CD4-positive, alpha-beta T cell treated with Interleukin-2 at 100 ng/mL for 4 hours (primary cell): ENCODE measurements at places on chromosomes 6 and 20.

DNA sequence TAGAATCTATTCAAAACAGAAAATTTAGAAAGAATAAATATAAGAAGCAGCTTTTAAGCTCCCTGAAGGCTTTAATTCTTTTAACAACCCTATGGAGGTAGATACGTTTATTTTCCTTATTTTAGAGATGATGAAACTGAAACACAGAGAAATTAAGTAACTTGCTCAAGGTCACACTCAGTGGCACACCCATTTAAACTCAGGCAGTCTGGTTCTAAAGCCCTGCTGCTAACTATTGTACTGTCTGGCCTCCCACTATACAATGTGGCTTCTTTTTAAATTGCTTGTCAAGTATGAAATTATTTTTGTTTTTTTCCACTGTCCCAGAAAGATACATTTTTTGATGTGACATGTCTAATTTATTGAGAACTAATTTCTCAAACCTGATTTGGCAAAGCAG lies 55.7 kb downstream of the FAM217A start:
- DNase-seq, result no peak

GRCh38 chr6:170151321-170151771 lies 139.5 kb downstream of the DLL1 start:
- DNase-seq, result no peak

GRCh38 chr6:109867009-109867969 lies 110.8 kb upstream of the GPR6 start:
- no peak for DNase-seq

GRCh38 chr6:132614554-132614953 lies 9.5 kb downstream of the TAAR2 start:
- no peak for DNase-seq

DNA sequence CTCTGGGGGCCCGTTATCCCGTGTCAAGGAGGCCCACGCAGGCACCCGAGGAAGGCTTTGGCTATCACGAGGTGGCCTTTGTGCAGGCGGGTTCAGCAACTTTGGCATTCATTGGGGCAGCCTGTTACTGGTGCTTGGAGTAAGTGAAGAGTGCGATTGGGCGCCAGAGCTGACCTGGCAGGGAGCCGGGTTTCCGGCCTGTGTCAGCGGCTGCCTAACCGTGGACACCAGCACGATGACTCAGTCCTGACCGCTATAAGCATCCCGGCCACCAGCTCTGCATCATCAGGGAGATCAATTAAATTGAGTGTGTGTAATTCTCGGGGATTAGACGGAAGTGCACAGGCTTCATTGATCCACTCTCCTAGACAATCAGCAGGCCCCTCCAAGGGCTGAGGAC lies 45.9 kb downstream of the CDH4 start:
- no peak for DNase-seq

DNA sequence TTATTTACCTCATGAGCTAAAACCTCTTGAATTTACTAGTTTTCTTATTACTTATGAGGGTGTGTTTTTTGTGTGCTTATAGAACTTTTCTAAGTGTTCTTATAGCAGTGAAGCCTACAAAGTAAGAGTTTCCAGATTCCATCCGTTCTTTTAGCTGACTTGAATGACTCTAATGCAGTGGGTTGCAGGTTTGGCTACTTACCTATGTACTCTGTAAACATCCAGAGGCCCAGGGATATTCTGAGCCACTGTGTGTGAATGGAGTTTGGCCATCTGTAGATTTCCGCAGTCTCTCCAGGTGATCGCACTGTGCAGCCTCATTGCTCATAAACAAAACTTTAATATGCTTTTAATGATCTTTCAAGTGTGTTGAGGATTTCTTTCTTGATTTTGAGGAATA lies 157.8 kb downstream of the MYO6 start:
- DNase-seq, result no peak

DNA sequence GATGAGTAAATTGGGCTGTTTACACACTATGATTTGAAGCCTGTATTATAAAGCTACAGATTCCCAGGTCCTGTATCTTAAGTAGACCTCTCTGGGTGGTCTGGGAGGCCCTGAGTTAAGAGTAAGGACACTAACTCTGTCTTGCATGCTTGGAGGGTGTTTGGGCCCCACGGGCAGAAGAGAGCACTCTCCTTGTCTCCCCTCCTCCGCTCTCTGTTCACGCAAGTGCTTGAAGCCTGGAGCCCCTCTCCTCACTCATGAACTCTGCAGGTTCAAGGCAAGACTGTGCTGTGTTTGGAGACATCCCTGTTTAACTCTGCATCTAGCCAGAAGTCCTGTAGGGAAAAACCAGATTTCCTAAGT lies 154.0 kb downstream of the ZDHHC14 start:
- DNase-seq, result no peak

GRCh38 chr6:135738636-135739035 lies 112.9 kb upstream of the PDE7B start:
- DNase-seq, result no peak

- DNase-seq, result no peak
These were observed 8.0 kb upstream of the NPBWR2 start for GRCh38 chr20:64115171-64115911.

DNA sequence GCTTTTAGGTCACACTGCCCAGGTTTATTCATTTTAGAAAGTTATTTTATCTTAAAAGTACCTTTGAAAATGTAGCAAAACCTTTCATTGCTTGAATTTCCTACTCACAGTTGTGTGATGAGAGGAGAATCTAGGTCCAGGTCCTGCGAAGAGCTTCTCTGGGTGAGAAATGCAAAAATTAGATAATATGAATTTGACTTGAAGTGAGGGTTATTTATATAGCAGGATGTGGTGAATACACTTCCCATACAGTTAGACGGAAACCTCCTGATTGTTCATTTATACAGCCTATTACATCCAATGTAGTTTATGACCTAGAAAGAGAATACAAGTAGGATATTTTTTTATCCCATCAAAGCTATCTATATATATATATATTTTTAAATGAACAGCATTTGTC lies 30.5 kb downstream of the CDKAL1 start:
- no peak for DNase-seq

GRCh38 chr6:3919130-3919628 lies 70.0 kb downstream of the FAM50B start:
- DNase-seq, result no peak

DNA sequence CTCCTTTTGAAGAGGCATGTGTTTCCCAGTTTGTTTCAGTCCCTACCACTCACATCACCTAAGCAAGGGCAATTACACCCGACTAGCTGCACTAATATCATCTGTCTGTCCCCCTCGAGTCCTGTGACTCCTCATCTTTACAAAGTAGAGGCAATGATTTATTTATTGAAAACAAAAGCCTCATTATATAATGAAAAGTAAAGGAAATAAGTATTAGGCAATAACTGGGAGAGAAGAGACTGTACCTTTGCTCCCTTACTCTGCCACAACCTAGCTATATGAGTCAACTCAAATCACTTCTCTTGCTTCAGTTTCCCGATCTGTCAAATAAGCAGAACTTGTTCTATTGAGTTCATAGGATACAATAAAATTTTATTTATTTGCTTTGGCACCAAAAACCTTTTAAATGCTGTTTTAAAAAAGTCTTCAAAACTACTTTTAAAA lies 38.9 kb downstream of the CSNK2A1 start:
- no peak for DNase-seq

- no peak for DNase-seq
These were observed 602.2 kb upstream of the NRSN1 start for GRCh38 chr6:23523771-23524170.

GRCh38 chr20:35329435-35330139 lies 37.4 kb upstream of the FAM83C start:
- peak; percentile 22 for DNase-seq

DNA sequence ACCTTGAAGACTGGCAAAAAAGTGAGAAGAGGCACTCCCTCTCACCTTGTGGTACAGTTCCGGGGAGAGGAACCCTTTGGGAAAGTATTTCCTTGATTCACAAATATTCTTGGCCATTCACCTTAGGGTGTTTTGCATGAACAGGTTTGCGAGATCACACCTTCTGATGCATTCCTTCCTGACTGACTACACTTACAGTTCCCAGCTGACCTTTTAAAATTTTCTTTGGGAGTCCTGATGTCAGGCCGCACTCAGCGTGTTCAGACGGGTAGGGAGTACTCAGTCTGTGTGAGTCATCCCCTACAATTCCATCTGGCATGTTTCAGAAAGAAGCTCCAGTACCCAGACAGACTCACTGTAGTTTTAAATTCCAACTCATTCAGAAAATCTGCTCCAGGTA lies 1.7 kb downstream of the ADGRF4 start:
- no peak for DNase-seq

GRCh38 chr6:30997301-30997700 lies 13.0 kb upstream of the MUC22 start:
- no peak for DNase-seq

DNA sequence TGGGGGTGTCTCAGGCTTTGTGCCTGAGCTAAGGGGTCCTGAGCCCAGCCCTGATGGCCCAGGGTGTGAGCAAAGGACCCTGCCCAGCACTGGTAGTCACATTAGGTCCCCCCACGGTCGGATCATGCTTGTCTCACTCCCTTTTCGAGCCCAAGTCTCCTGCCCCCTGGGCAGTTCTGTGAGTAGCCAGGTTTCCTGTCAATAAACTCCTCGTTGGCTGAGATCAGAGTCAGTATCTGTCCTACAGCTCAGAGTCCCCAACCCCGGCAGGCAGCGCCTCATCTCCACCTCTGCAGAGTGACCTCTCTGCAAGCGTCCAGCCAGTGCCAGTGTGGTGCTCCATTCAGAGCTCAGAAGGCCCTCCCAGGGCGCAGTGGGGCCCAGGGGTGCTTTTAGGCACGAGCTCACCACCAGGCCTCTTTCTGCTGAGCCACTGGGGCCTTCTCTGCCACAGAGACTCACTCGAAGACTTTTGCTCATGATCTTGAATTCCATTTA lies 93.7 kb upstream of the PMEPA1 start:
- no peak for DNase-seq

GRCh38 chr6:20744911-20745557 lies 210.8 kb downstream of the CDKAL1 start:
- no peak for DNase-seq

DNA sequence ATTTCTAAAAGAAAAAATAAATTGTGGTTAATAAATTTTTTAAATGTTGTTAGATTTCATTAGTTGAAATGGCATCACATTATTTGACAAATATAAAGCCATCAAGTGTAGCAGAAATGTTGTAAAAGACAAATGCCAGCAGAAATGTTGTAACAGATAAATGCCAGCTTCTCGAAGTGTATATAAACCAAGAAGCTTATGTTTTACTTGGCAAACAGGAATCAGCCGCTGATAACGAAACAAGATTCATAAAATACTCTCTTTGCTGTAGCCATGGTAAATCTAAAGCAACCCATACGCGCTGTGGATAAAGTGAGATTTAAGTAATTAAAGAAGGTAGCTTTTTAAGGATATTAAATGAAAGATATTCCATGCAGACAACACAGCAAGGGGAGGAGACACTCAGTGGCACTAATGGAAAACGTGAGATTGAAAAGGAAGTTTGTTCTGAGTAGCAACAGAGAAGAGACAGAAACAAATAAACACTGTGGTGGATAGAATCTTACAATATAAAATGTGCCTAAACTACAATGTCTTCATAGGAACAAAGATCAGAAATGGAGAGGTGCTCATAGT lies 29.6 kb downstream of the BTBD9 start:
- no peak for DNase-seq

DNA sequence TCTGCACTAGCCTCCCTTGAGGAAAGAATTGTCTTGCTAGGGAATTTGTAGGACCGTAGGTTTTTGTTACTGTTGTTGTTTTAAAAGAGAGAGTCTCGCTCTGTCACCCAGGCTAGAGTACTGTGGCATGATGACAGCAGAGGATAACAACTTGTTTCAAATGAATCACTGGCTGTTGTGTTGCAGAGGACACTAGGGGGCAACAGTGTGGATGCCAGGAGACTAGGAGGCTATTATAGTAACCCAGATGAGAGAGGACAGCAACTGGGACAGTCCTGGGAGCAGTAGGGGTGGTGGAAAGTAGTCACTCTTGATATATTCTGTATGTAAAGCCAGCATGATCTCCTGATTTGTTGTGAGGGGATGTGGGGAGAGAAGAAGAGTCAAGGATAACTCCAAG lies 41.8 kb upstream of the LAMA4 start:
- DNase-seq, result no peak

GRCh38 chr20:24366336-24367004 lies 103.0 kb upstream of the SYNDIG1 start:
- DNase-seq, result no peak

DNA sequence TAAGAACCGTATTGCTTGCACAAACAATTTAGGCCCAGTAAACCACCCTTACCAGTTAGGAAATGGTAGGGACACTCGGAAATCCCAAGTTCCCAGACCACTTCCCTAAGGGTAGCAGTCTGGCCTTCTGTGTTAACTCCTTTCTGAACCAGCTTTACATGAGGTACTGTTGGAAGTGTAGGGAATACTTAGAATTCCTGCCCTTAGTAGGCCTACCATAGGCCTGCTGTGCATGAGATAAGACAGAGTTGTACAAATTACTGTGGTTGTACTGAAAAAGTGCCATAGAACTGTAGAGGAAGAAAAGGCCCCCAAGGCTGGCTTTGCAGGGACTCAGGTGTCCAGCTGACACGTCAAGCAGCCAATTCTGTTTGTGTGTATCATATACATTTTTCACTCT lies 11.1 kb downstream of the RPRD1B start:
- DNase-seq, result no peak

DNA sequence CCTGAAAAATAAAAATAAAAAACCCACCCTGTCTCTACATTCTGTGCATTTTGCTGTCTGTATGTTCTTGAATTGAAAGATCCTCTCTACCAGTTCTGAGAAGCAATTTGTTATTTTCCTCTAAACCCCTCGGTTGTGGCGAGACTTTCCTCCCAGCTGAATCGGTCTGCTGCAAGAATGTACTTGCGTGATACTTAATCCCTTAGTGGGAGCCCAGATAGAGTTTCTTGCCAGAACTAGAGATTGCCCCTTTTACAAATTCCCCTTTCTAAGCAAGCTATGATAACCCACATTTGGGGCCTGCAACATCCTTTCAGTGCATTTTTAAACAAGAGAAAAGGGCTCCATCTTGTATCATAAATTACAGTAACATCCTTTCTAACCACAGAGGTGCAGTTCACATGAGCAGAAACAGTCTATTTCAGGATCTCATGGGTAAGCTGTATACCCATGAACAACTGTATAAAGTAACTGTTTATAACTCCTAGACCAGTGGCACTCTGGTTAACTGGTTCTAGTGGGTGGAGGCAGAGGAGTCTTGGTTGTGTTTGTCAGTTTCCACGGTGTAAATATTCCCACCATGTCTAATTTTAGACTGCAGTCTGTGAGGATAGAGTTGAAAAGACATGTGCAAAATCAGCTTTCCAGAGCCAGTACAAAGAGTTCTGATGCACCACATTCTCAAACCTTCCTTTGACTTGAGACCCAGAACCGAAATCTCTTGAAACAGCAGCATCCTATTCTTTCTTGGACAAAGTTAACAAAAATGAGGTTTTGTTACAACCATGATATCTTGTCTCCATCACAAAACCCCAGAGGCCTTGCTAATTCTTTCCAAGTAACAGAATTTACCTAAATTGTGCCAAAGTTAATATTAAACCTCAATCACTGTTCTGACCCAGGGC lies 113.1 kb upstream of the ZNF217 start:
- DNase-seq, result peak; percentile 48
